8988T (cell line): ENCODE measurements at places on chromosomes 16 and 17.

GRCh38 chr16:14211856-14212543, 140.9 kb downstream of the MRTFB start:
- DNase-seq: no peak

GRCh38 chr16:19911747-19912454, 27.3 kb upstream of the GPRC5B start:
- DNase-seq: no peak

- DNase-seq: no peak
Observed at GRCh38 chr17:15432807-15433611, 34.4 kb downstream of the CDRT4 start.

DNA sequence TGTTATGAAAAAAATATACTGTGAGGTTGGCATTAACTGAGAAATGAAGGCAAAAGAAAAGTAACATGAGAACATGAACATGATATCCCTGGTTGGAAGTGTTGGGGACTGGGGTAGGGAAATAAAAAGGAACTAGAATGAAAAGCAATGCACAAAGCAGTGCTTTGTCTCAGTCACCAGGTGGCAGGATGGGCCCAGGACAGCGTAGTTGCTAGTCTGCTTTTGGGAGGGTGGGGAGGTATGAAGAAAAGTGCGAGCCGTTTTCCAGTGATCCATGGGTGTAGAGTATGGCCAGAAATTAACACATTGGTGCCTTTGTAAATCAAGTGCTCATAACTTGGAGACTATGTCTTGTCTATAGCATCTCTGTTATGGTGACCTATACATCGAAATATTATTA, 662.5 kb upstream of the SALL1 start:
- no peak for DNase-seq

DNA sequence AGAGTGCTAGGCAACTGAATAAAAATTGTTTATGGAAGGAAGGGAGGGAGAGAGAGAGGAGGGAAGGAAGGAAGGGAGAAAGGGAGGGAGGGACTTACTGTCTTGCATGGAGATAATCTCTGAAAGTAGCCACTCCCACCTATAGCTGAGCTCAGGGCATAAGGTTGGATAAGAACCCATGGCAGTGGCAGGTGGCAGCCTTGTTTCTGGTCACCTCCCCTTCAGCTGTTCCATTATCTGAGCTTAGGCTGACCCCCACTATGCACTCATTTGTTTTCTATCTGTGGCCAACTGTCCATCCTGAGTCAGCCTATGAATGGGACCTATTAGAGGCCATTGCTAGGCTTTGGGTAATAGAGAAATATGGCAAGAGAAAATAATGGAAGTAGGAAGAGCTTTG, 25.3 kb upstream of the MTMR4 start:
- DNase-seq: no peak

- DNase-seq: no peak
Observed at GRCh38 chr17:68892658-68893057, 62.5 kb downstream of the ABCA8 start.

GRCh38 chr17:17751489-17752088, 70.3 kb downstream of the RAI1 start:
- no peak for DNase-seq

DNA sequence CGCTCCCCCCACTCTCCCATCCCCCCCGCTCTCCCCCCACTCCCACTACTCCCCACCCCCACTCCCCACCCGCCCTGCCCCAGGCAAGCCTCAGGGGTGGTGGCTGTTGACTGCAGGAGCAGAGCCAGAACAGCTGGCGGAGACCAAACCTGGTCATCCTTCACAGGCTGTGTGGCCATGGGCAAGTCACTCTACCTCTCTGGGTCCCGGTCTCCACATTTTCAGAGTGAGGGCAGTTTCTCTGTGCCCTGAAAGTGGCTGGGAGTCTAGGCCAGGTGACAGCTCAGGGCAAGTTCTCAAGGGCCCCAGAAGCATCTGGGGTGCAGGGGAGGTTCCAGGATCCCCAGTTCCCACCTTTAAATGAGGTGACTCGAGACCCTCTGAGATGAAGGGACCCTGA, 15.1 kb upstream of the BAHCC1 start:
- no peak for DNase-seq

GRCh38 chr16:52474679-52475078, 72.3 kb downstream of the TOX3 start:
- DNase-seq: no peak

DNA sequence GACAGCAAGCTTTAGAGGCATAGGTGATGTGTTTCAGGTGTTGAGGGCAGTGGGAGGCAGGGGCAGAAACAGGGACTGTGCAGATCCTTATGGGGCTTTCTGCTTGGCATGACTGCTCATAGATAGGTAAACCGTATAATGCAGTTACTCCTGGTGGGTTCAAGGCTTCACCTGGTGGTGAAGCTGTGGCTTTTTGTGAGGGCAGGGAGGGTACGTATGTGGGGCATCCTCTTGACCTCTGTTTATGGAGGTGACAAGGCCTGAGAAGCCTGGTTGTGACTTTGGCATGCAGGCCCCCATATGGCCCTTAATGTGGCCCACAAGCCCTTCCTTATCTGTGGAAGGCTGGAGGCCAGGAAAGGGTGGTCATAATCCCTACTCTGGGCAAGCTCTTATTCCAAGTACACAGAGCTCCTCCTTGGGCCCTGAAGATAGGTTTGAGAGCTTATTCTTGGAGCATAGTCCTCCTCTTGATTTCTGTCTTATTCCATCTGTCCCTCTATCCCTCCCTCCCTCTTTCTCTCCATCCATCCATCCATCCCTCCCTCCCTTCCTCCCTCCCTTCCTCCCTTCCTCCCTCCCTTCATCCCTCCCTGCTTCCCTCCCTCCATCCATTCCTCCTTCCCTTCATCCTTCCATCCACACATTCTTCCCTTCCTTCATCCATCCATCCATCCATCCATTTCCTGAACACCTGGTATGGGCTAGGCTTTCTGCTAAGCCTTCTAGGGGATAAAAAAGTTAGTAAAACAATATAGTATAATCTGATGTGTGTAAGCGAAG, 1.3 kb upstream of the CCL16 start:
- DNase-seq: no peak

DNA sequence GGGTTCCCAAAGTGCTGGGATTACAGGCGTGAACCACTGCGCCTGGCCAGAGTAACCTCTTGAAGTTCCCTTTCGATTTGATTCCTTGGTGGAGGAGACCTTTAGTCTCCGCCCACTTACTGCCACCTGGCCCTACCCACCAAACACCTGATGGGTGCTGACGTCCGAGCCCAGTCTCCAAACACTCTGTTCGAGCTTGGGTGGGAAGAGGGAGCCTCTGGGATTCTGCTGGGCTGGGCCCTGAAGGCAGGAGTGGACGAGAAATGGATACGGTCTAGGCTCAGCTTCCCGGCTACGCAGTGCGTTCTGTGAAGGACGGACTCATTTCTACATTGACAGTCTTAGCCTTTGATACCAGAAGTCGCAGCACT, 870 bp upstream of the ITGA3 start:
- no peak for DNase-seq

DNA sequence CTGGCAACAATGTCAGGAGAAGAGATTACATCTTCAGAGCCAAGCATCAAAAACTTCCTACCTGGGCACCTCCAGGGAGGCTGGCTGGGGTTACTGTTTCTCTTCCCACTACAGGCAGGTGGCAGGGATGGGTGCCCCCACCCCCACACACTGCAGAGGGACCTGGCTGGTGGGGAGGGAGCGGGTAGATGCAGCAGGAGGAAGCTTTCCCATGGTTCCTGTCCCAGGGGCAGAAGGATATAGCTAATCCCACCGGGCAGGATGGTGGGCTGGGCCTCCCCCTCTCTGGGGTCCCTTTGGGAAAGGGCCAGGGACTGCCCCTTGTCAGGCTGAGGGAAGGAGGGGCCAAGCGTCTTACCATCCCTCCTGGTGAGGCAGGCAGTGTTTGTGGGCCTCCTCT, 16.7 kb upstream of the MTMR4 start:
- DNase-seq: no peak

DNA sequence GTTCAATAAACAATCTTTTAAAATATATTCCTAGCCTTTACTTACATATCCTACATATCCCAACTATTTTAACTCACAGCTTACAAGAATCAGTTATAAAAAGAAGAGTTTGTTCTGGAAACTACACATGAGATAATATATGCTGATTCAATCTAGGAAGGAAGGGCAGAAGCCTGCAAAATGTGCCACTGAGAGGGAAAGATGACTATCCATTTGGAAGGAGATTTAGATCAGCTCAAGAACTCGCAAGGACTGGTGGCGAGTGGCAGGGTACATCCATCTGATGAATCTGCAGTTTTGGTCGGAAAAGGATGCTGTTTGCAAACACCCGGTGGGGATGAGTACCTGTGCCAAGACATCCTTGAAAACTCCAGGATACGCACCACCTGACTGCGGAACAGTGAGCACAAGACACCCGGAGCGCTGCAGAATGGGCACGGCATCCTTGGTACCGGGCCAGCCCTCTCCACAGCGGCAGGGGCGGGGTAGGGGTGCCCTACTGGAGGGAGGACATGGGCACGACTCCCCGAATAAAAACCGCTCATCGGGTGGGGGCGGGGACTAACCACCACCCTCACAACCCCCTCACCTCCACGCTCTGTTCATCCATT, 723 bp downstream of the TRIM37 start:
- DNase-seq: no peak

DNA sequence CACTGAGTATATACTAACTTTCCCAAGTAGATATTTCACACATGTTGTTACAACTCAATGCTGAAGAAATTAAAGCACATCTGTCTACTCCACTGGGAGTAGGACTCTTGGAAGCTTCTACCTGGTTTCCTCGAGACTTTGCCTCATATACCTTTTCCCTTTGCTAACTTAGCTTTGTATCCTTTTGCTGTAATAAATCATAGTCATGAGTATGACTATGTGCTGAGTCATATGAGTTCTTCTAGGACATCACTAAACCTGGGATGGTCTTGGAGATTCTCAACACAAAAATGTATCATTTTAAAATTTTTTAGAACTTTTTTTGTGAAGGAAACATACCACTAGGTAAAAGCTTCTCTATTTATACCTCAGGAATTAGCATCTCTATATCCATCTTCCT, 39.8 kb downstream of the ABCA5 start:
- DNase-seq: no peak
